ENCODE measurements at places on chromosomes 4 and X.

DNA sequence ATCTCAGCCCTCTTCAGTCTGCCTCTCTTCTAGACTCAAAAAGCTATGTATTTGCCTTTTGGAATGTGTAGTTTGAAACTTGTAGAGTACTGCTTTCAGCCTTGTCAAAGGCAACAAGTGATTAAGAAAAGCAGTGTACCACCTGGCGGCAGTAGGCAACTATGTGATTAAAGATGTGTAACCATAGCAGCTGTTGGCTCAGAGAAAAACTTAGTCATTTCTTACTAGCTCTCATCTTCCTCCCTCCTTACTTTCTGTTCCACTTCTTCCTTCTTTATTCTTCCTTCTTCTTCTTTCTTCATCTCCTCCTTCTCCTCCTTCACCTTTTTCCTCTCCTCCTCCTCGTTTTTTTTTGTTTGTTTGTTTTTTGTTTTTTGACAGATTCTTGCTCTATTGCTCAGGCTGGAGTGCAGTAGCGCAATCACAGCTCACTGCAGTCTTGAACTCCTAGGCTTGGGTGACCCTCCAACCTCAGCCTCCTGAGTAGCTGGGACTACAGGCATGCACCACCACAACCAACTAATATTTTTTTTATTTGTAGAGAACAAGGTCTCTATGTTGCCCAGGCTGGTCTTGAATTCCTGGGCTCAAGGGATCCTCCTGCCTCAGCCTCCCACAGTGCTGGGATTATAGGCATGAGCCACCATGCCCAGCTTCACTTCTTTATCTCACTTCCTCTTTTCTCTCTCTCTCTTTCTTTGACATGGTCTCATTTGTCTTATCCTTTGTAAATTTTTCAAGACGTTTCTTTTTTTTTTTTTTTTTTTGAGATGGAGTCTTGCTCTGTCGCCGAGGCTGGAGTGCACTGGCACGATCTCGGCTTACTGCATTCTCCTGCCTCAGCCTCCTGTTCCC is 32.6 kb downstream of the ABHD18 start:
- DNase-seq = peak; percentile 3

GRCh38 chr4:54100595-54101189 is 729 bp downstream of the GSX2 start:
- DNase-seq = no peak

- no peak for DNase-seq
Observed at GRCh38 chr4:158346576-158346975, 136.3 kb downstream of the TMEM144 start.

DNA sequence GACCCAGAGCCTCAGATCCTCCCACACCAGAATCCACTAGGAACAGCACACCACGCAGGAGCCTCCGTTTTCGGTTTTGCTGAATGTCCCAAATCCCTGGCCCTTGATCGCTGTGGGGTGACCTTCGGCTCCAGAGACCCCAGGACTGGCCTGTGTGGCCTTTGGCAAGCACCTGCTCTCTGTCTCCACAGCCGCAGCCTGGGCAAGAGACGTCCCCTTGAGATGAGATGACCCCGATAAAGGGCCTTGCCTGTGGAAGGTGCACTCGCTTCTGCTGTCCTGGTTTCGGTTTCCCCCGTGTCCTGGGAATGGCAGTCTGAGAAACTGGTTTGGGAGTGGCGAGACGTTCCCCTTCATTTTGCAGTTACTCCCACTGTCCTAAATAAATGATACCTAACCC is 9.6 kb downstream of the PSAPL1 start:
- DNase-seq = no peak

- no peak for DNase-seq
Observed at GRCh38 chrX:21412883-21413282, 38.7 kb downstream of the CNKSR2 start.

DNA sequence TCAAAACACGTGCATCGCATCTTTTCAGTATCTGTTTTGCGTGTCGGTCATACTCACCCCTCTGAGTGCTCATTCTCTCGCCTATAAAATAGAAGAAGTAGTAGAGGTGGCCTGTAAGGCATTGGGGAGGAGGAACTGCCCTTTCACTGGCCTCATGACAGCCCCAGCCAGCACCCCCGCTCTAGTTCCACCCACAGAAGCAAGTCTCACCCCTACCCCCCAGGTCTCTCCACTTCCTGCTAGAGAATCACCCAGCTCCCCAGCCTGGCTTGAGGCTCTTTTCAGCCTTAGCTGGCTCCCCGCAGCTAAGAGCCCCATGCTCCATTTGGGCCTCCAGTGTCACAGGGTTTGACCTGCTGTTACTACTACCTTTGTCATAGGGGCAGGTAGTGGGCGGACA is 11.8 kb downstream of the HDAC6 start:
- DNase-seq = no peak

DNA sequence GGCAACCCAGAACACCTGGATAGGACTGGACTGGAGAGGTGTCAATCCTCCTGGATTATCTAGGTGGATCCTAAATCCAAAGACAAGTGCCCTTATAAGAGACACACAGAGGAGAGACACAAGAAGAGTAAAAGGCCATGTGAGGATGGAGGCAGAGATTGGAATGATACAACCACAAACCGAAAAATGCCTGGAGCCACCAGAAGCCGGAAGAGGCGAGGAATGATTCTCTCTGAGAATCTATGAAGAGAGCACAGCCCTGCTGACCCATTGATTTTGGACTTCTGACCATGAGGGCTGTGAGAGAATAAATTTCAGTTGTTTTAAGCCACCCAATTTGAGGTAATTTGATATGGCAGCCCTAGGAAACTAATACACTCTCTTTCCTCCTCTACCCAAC is 20.1 kb downstream of the GPC3 start:
- DNase-seq = no peak

DNA sequence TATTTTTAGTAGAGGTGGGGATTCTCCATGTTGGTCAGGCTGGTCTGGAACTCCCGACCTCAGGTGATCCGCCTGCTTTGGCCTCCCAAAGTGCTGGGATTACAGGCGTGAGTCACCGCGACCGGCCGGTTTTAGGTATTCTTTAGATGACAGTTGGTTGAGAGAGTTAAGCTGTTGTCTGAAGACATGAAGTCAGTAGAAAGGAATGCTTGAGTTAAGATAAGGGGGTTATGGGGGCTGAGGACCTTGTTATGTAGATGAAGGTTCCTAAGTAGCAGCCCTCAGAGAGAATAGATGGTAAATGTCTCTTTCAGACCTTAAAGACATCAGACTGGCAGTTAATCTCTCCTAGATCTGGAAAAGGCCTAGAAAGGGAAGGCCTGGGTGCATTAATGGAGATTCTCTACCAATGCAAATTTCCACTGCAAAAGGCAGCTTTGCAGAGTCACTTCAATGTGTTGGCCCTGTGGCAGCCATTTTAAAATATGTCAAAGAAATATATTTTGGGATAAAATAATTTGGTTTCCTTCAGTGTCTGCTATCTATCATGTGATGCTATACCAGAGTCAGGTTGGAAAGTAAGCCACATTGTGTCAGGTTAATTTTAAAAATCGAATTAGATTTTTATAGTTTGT is 6.4 kb upstream of the ZNF674 start:
- no peak for DNase-seq

GRCh38 chr4:80922941-80923340 is 107.6 kb upstream of the BMP3 start:
- no peak for DNase-seq

- DNase-seq = no peak
Observed at GRCh38 chr4:141788169-141788915, 152.0 kb downstream of the IL15 start.
